ENCODE measurements at places on chromosomes 5 and 9. TPM values are rescaled to one million over a fixed set of nuclear protein-coding genes. Genes with fewer than 3 reads are reported as not detected.

- DNase-seq: no peak
These were observed 95.4 kb downstream of the CACNA1B start for GRCh38 chr9:137972988-137973470.

DNA sequence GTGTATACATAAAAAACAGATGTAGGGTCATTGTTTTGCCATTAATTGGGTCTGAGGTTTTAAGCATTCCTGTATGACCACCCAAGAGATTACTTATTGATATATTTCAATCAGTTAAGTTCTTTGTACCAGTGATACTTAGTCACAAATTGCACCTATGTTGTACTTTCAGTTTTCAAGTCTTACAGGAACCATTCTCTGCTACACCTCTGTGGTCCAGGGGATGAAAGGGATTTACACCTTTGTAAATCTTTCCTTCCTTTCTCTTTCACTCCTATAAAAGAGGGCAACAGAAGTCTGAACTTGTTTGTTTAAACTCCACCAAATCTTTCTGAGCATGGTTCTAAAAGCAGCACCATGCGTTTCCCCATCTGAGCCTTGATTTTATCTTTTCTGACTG is 86.1 kb downstream of the DEPDC1B start:
- DNase-seq: no peak

DNA sequence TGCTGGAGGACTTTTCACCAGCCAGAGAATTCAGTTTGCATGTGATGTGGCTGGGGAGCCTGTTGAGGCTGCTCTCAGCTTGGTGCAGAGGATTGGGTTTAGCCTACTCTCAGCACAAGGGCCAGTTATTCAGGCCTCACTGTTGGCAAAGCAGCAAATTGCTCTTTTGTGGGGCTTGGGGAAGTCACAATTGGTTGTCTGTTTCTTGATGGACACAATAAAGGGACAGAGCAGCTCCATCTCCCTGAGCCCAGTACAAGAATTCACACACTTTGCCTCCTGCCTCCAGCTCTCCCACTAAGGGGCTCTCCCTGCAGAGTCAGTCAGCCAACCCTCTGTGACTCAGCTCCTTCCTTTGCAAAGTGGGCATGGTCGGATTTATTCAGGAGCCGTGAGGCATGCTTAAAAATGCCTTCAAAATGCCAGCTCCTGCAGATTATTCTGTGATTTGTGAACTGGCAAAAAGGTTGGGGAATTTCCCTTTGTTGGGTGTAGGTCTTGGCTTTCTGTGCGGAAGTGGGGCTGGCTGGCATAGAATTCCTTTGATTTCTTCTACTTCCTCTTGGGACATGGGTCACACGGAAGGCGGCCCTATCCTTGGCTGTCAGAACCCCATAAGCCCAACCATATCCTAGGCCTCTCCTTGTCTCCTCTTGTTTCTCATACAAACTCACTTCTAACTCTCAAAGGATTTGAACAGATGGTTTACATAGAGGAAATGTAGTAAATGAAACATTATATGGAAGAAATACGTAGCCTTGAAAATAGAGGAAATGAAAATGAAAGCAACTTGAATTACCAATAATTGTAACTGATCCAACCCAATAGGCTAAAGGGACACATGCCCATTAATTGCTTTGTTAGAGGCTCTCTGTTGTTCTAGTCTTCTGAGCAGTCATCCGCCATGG is 118.7 kb upstream of the CD180 start:
- no peak for DNase-seq

- DNase-seq: no peak
These were observed 1353.4 kb upstream of the WWC1 start for GRCh38 chr5:166938071-166938470.

DNA sequence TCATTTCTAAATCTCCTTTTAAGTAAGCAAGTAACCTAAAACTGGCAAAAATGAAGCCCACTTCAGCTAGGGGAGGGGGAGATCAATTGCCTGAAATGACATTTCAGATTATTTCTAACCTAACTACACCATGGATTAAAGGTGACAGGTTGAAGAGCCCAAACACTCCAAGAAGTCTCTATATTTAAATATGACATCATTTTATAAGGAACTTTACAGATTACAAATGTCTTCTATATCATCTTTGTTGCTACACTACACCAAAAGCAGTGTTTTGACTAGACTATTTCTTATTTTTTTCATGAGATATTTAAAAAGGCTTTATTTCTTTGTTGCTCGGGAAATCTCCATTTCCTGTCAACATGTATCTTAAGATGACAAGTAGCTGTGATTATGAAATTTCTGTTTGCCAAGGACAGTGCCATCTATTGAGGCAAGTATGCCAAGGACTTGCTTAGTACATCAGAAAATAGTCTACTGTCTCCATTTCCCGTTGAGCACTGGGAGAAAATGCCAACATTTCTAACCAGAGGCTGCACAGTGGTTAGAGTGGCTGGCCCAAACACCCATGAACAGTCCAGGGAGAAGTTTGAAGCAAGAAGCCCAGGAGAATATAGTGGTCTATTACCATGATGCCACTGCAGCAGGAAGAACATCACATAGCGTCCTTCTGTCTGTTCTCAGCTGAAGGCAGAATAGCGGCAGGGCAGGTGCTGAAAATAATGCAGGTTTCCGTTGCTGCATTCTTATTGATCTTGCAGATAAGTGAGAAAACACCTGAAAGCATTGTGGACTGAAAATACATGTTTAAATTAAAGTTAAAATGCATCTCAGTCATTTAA is 93.4 kb upstream of the ITGA2 start:
- DNase-seq: no peak

DNA sequence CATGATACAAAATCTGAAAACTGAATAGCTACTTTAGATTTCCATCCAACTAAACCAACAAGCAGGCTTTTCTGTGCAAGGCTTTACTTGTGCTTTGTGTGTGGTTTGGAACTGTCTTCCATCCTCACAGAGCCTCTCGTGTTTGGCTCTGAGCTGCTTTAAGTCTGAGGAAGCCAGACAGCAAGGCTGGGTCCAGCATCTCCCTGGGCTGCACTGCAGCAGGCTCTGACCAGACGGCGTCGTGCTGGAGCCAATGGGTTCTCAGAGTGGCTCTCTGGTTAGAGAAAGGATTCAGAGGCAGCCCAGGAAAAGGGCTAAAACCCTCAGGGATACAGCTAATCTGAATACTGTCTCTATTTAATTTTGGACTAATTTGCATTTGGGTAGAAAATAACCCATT is 207.9 kb upstream of the EFNA5 start:
- DNase-seq: no peak

DNA sequence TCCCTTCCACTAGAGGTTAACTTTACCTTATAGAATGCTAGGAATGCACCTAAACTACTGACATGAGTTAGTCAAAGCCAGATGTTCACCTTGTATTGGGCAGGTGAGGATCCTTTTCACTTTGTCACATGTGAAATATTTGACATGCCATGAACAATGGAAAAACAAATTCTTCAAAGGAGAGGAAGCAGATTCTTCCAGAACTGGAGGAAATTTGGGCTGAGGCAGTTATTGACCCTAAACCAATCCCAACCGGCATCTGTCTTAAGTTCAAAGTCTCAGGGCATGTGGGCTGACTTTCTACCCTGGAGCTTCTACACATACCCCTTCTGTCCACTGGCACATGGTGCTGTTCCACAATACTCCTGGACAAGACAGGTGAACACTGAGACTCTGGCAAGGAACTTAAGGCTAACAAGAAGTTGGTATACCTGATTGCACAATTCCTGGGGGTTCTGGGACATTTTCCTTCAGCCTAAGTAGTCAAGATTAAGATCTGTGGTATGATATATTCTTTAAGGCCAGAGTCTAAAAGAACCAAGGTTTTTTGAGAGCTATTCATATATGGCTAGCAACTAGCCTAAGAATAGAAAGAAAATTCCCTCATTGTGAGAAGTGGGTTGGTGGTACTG is 2.6 kb downstream of the VLDLR start:
- DNase-seq: no peak

GRCh38 chr5:118793091-118793490 is 195.3 kb downstream of the DTWD2 start:
- DNase-seq: no peak

- peak; percentile 17 for DNase-seq
These were observed 404 bp downstream of the MRNIP start for GRCh38 chr5:179858241-179858585.

DNA sequence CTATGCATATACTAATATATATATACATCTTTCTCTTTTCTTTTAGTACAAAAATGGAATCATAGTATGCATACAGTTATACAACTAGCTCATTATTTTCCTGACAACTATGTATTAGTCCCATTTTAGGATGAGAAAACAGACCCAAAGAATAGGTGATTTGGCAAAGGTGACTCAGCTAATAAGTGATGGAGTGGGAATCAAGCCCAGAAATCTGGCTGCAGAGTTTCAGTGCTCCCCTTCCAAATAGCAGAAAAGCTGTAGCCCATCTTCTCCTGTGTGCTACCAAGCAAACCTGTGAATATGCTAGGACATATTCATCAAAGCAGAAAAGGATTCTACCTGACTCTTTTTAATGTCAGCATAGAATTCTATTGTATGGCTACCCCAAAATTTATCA is 114.7 kb downstream of the ARL15 start:
- DNase-seq: no peak

DNA sequence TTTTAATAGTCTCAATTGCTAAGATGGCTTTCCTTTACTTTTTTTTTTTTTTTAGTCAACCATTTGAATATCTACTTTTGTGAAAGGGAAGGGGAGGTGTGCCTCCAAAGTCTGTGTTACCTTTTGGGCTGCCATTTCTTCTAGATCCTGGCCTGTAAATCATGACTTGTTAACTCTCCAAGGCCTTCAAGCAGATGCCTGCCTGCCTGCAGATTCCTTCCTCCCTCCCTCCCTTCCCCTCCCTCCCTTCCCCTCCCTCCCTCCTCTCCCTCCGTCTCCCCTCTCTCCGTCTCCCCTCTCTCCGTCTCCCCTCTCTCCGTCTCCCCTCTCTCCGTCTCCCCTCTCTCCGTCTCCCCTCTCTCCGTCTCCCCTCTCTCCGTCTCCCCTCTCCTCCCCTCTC is 73.1 kb downstream of the COMMD10 start:
- no peak for DNase-seq

GRCh38 chr9:130530938-130531337 is 48.4 kb upstream of the FUBP3 start:
- DNase-seq: peak; percentile 36

GRCh38 chr5:109324351-109324750 is 85.4 kb downstream of the PJA2 start:
- DNase-seq: no peak

GRCh38 chr5:126339215-126339805 is 83.9 kb upstream of the GRAMD2B start:
- peak; percentile 61 for DNase-seq

- no peak for DNase-seq
These were observed 2.1 kb downstream of the SH2D3C start for GRCh38 chr9:127776195-127776923.

- DNase-seq: peak; percentile 86
These were observed 19.3 kb upstream of the PPP2CA start for GRCh38 chr5:134245101-134245604.

DNA sequence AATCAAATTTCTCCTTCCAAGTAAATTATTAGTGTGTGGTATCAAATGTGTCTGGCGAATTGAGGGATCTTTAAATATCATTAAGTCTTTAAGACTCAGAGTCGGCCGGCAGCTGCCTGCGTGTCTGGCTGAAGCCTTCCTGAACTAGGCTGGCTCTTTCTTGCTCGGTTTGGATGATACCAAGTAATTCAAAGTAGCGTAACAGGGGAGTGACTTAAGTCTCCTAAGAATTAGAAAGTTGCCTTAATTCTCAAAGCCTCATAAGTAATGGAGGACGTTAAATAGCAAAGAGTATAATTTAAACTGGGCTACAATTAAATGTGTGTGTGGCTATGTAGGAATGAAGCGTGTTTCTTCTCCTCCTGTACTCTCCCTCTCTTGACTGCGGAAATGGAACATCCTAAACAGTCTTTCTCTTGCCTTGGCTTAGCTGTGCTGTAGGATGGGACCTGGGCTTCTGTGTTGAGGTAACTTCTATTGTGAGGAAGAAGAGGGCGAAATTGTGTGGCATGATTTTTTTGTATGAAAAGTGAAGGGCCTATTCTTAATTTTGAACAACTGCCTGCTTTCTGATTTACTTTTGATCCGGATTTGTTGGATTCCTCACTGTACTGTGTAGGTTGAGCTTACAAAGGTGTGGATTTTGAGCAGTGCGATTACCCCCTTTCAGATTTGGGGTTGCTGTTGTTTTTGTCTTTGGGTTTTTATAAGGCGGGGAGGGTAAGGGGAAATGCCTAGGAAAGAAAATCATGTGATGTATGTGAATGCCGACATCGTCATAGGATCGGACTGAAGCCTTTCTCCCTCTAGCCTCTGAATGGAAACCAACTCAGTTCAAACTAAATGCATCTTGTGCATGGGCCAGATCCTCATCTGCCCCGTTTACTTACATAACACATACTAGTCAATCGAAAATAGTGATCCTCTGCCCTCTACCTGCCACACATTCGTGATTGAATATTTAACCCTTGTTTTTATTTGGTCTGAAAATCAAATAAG is 29.9 kb downstream of the CPEB4 start:
- peak; percentile 37 for DNase-seq

DNA sequence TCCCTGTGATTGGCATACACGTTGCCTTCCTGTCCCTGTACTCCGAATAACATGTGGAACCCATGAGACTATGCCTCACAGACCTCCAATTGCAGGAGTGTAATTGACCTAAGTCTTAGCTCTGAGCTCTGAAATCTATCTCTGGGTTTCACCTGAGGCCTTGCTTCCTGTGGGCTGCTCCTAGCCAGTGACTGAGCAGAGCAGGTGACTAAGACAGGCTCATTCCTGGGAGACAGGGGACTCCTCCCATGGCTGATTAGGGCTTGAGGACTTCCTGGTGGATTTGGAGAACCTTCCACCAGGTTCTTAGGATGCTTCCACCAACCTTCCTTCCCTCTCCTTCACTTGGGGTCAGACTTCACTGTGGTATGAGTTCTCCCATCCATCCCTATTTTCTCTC is 22.3 kb upstream of the MIER3 start:
- no peak for DNase-seq

GRCh38 chr9:109816490-109816889 is 36.5 kb downstream of the PALM2AKAP2 start:
- peak; percentile 86 for DNase-seq

- no peak for DNase-seq
These were observed 114.6 kb downstream of the SYK start for GRCh38 chr9:90916147-90916734.

DNA sequence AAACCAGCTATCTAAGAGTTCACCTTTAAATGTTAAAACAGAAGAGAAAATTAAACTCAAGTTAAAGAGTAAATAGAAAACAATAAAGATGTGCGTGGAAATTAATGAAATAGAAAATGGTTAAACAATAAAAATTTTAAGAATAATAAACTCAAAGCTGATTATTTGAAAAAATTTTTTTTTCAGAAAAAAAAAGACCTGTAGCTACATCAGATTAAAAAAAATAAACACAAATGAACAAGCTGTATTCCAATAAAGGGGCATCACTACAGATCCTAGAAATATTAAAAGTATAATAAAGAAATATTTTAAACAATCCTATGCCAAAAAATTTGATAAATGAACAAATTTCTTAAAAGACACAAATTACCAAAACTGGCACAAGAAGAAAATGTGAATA is 64.1 kb downstream of the DRD1 start:
- DNase-seq: no peak

- peak; percentile 61 for DNase-seq
These were observed 23.9 kb downstream of the IRF1 start for GRCh38 chr5:132466433-132467286.

The CMYA5 gene
- polyA plus RNA-seq: 0.51 TPM

The WNT8A gene
- 0.04 TPM for polyA plus RNA-seq

The ANKRD18A gene
- 7.6 TPM for polyA plus RNA-seq

The SEC61B gene
- 191 TPM for polyA plus RNA-seq

The PCDHB9 gene
- 0.17 TPM for polyA plus RNA-seq

The OR1L8 gene
- not detected for polyA plus RNA-seq

The C8G gene
- polyA plus RNA-seq: 12.8 TPM

The NTNG2 gene
- polyA plus RNA-seq: not detected
